ENCODE measurements at places on chromosomes 6 and 20.

GRCh38 chr20:46688151-46689081 is 828 bp downstream of the TP53RK start:
- no peak for DNase-seq

DNA sequence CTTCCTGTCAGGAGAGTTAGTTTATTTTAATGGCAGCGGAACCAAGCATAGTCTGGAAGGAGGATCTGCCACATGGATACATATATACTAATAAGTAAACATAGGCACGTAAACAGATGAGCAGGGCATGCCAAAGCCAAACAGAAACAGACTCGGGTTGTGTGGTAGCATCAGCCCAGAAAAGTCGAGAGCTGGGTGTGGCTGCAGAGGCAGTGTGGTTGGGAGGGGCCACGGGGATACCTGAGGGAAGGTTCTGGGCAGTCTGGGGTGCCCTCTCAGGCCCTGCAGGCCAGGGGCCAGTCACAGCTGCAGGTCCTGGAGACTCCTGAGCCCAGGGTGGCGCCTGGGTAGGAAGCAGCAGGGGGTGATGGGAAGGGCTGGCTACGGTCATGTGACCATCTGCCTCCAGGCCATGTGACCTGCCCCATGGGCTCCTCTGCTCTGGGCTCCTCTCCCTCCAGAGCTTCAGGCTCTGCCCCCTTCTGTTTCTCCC is 42.8 kb upstream of the MRPS10 start:
- no peak for DNase-seq

DNA sequence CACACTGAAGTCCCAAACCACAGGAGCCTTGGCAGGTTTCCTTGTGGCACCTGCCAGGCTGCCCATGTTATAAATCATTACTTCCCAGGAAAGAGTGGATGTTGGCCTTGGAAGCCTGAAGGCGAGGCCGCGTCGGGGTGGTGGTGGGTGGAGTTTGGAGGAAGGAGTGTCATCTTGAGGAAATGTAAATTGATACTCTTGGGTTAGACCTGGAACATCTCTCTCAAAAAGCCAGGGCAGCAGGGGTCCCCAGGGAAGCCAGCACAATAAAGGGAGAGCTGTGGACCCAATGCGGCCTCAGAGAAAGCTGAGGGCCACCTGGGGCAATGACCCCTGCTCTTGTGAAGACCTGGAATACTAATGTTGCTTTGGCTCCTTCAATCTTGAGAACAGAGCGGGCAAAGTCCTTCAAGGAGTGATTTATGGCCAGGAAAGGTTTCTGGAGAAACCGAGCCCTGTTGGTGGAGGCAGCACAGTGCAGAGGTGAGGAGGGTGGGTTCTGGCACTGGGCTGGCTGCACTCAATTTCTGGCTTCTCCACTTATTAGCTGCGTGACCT is 26.3 kb upstream of the TRAF3IP2 start:
- DNase-seq: no peak

- no peak for DNase-seq
Observed at GRCh38 chr6:120410586-120410985, 923.7 kb downstream of the TBC1D32 start.

- DNase-seq: no peak
Observed at GRCh38 chr6:61909486-61909885, 376.5 kb downstream of the KHDRBS2 start.

GRCh38 chr6:39003072-39003471 is 45.5 kb upstream of the GLP1R start:
- DNase-seq: no peak

DNA sequence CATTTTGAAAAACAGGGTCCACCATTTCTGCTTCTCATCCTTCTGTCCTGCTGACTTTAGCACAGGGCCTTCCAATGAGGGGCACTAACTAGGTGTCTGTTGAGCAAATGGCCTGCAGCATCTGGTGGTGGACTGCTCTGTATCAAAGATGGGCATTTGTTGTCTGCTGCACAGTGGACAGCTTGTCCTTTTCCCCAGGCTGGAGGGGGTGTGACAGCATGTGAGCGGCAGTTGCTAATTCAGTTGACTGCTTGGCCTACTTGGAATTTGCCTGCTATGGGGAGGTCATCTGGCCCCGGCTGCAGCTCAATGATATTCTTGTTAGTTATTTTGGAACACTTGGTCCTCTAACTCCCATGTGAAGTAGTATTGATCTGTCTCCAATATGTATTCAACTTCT is 93.7 kb downstream of the SH3BGRL2 start:
- DNase-seq: no peak

GRCh38 chr6:44431118-44431725 is 43.7 kb downstream of the CDC5L start:
- DNase-seq: no peak

DNA sequence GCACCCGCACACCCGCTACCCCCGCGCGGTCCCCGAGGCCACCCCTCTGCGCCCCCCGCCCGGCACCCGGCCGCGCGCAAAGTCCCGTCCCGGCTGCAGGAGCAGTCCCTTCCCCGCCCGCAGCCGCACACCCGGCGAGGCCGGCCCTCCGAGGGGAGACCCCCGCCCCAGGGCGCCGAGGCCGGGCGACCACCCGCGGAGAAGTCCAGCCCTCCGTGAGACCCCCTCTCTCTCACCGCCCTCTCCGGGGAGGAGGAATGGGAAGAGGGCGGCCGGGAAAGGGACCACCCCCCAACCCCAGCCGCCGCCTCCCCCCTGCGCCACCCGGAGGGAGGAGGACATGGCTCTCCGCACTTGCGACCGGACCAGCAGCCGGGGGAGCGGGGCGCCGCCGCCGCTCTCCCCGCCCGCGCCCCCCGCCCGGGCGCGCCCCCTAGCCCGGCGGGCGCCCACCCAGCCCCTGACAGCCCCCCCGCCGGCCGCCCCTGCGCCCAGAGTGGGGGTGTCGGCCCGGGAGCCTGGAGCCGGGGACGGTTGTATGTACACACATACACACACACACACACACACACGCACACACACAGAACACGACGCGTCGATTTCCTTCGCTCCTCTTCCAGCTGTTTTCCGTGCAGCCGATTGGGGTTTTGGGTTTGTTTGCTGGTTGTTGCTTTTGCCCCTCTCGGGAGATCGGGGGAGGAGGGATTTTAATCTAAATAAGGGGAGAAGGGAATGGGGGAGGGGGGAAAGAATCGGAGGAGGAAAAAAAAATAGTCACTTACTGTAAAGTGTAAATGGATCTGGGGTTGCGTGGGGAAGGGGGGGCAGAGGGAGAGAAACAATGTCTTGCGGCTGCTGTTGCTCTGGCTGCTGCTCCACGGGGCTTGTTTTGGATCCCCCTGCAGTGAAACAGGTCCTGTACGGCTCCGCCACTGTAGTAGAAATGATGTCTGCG is at the start of gene ATXN1:
ATXN1 (minus strand) TSS at position 945 of the 955 bp plus-strand sequence.
- peak; percentile 69 for DNase-seq

DNA sequence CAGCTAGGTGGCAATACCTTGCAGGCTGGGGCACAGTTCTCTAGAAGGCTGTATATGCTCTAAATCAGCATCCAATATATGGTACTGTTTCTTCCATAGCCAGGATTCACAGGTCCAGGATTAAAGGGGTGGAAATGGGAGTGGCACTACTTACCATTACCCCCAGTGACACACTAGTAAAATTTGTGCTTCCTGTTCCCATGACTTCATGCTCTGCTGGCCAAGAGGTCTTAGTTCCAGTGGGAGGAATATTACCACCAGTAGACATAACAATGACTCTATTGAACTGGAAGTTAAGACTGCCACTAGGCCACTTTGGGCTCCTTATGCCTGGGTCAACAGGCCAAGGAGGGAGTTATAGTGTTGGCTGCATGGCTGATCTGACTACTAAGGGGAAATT is 174.3 kb upstream of the TNFAIP3 start:
- DNase-seq: no peak

- no peak for DNase-seq
Observed at GRCh38 chr6:100088009-100088408, 94.0 kb upstream of the MCHR2 start.

DNA sequence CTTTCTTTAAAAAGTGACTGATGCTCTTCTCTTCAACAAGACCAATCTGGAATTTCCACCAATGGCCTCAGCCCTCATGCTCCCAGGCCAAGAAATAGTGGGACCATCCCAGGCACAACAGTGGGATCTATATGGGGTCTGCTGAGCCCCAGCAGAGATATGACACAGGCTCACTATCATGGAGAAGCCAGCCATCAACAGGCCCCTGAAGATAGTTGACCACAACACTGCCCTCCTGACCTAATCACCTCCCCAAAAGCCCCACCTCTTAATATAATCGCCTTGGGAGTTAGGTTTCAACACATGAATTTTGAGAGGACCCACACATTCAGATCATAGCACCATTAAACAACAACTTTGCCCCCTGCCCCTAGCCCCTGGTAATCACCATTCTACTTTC is 16.8 kb upstream of the MCM3 start:
- no peak for DNase-seq

DNA sequence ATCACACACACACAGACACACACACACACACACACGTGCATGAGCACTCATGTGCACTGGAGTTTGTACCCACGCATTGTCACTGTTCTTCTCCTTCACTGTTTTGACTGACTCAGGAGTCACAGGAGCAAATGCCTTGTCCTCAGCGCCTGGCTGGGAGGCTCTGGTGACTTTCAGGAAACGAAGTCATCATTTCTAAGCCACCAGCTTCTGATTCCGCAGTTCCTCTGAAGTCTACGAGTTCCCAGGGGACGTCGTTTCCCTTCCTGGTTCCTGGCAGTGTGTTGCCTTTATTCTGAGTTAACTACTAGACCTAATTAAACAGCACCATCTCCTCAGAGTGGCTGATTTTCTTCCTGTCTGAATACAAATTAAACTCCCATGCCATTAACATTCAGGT is 82.2 kb upstream of the PMEPA1 start:
- no peak for DNase-seq

- no peak for DNase-seq
Observed at GRCh38 chr20:1803061-1803931, 91.9 kb upstream of the SIRPA start.

DNA sequence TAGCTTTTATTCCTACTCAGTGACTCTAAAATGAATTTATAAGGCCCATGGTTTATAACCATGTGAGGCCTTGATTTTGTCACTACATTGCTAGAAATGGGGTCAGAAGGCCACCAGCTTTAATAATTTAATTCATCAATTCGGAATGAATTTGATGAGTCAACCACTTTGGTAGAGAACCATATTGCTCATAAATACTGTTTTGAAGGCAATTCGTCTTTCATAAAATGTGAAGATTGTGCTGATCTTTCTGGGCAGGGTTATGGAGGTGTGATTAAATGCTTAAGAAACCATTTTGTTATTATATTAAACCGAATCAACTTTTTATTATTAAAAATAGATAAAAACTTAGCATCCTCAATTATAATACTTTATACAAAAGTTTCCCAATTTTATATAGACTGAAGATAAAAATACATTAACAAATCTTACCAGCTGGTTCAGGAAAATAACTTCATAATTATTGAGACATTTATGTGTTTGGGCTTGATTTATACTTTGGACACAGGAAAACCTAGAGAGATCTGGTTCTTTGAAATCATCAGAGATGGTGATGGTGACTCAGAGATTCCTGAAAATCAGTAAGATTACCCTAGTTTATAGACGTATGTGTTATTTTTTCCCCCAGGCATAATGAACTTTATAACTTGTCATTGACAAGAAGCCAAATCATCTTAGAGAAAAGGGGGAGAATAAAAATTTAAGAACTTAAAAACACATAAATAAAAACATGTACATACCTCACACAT is 10.6 kb downstream of the HCRTR2 start:
- DNase-seq: no peak

DNA sequence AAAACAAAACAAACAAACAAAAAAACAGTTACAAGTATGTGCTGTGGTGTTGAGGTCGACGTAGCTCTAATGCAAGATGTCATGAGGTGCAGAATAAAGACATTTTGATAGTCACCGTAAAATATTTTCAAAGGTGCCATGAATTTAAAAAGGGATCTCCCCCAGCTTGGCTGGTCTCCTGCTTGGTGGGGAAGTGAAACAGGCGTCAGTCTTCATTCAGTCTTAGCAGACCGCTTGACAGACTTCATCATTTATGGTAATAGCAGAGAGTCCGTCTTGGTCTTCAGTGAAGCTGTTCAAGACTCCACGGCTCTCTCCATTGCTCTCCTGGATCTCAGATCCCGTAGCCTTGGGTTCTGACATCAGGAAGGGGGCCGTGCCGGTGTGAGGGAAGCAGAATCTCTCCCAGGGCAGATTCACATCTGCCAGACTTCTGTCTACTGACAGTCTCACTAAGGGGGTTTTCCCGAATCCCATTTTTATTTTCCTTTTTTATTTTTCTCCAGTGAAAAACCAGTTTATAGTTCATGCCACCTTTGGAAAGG is 1.6 kb downstream of the SLC24A3 start:
- no peak for DNase-seq

DNA sequence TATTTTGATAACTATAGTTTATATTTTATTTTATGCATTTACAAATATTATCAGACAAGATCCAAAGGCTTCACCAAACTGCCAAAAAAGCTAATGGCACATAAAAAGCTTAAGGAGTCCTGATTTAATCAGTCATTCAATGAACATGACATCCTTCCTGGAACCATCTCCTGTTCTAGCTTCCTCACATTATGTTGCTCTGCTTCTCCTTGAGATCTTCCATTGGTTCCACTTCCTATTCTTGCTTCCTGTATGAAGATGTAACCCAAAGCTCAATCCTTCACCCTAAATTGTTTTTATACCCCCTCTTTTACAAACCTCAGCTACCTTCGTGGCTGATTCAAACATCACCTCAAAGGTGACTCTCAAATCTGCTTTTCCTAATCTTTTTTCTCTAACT is 4.5 kb upstream of the BRD2 start:
- DNase-seq: no peak
